ENCODE measurements at places on chromosomes 1 and 21.

DNA sequence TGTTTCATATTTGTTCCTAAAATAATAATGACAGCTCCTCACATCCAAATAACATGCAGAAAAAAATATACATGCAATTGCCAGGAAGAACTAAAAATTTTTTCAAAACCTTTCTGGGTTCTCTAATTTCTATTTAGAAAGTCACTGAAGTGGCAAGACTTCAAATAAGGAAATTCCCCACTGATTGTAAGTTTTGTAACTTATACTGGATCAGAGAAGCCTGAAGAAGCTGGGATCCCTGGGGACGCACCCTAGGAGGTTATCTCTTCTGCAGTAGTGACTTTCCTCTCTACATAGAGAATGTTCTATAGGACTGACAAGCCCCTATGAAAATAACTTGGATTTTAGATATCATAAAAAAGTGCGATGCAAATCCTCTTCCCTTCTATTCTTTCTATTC, 182.6 kb downstream of the MRPL39 start:
- no peak for DNase-seq

DNA sequence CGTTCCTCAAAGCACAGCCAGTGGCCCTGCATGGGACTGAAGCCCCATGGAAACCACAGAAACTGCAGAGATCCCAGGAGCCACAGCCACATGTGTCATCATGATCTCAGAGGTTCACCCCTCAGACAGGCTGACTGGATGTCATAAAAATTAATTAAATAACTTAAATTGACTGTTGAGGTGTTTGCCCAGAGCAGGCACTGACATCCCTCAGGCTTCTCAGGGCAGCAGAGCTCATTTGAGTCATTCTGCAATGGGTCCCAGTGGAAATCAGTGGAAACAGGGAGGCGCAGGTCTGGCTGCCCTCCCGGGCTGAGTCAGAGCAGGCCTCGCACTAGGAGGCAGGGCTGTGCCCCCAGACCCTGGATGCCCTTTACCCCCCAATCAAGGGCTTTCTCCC, 135.1 kb downstream of the CDC7 start:
- DNase-seq = no peak

DNA sequence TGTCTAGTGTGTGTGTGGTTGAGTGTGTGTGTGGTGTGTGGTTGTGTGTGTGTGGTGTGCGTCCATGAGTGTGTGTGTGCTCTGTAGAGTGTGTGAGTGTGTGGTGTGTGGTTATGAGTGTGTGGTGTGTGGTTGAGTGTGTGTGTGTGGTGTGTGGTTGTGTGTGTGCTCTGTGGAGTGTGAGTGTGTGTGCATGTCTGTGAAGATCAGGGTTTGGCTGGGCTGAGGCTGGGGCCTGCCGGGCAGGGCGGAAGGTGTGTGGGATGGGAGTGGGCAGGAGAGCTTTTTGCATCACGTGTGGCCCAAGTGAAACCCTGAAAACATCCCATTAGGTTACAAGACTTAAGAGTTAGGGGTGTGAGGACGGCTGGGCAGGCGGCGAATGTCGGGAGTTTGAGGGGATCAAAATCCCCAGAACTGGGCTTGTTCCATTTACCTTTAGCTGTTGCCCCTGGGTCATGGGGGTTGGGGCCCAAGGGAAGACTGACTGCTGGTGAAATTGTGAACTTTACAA, 2.9 kb upstream of the FCMR start:
- DNase-seq = no peak

GRCh38 chr1:27967884-27968466, 8.2 kb downstream of the XKR8 start:
- no peak for DNase-seq

GRCh38 chr1:119790451-119791198, 20.6 kb downstream of the REG4 start:
- DNase-seq = no peak

- DNase-seq = no peak
Measured at GRCh38 chr1:96087719-96088118, 633.9 kb upstream of the PTBP2 start.

- no peak for DNase-seq
Measured at GRCh38 chr1:72100771-72101170, 181.6 kb downstream of the NEGR1 start.

DNA sequence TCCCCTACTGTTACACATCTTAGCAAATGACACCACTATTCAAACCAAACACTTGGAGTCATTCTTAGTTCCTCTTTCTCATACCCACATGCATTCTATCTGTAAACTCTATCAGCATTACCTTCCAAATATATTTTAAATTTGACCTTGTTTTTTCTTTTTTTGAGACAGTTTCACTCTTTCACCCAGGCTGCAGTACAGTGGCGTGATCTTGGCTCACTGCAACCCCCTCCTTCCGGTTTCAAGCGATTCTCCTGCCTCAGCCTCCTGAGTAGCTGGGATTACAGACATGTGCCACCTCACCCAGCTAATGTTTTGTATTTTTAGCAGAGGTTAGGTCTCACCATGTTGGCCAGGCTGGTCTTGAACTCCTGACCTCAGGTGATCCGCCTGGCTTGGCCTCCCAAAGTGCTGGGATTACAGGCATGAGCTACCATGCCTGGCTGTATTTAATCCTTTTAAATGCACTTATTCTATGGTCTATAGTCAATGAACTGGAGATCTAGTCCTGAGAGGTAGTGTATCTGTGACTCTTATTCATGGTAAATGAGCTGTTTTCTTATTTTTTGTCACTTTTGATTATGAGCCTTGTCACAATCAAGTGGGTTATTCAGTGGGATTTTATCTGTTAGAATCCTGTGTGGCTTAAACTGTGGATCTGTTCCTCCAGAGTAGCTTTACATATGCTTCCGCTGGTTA, 73.1 kb downstream of the GATAD2B start:
- no peak for DNase-seq

DNA sequence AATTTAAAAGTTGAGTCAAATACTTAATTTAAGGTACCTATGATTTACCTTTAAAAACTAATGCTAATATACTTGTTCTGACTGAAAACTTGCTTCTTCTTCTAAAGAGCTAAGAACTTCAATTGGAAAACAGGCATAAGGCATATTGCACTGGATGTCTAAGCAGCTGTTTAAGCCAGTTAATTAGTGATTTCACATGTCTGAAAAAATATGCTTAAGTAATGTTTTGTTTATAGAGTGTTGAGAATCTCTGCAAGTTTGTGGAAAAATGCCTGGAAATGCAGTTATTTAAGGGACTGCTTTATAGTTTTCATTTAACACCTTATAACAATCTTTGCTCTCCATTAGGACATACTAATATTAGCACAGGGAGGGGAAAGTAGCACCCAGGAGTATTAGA, 28.2 kb downstream of the UBE2U start:
- DNase-seq = no peak

DNA sequence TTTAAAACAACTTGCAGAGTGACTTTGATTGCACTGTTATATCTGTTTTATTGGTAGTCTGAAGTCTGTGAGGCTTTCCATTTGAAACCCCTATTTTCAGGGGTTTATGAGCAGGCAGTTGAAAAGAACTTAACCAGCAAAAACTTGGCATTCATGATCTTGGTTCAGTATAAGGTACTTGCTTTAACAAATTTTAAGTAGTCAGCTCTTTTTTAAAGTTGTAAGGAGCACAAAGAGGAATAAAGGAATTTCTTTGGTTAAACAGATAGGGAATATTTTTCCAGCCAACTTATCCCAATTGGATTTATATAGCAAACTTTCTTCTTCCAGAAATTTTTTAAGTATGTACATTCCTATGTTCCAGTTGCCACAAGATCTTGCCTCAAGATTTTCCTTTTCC, 138.2 kb downstream of the RASAL2 start:
- no peak for DNase-seq

DNA sequence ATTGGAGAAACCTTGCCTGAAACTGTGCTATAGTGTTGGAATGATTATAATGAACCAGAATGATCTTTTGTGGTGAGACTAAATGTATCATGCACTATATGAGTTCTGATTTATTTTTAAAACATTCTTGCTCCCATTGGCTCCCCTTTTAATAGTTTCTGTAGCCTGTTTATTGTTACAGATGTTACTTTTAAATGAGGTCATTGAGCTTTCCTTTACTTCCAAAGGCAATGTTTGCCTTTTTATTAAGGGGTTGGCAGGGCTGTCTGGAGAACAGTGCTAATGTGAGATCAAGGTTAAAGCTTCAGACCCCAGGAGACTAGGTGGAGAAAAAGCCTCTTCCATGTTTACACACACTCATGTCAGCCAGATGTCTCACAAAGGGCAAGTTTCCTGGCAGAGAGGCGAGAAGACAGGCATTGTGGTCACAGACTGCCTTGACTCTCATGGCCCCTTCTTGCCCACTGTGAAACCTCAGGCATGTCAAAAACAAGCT, 120.6 kb upstream of the RAVER2 start:
- DNase-seq = no peak

DNA sequence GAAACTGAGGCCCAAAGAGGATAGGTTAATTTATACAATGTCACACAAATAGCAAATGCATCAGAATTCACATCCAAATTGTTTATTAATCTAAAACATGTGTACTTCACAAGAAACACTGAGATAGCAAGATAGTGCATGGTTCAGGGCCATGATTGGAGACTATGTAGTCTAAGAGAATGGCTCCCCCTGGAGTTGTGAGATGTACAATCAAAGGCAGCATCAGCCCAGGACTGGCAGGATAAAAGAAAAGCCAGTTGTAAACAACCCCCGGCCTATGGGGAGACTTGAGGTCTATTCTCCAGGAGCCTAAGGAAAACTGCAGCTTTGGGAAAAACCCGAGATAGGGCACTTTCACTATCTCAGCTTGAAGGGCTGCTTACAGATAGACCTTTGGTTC, 511.0 kb downstream of the OMA1 start:
- no peak for DNase-seq

GRCh38 chr21:39385299-39386145, 36.6 kb upstream of the HMGN1 start:
- DNase-seq = peak; percentile 36

DNA sequence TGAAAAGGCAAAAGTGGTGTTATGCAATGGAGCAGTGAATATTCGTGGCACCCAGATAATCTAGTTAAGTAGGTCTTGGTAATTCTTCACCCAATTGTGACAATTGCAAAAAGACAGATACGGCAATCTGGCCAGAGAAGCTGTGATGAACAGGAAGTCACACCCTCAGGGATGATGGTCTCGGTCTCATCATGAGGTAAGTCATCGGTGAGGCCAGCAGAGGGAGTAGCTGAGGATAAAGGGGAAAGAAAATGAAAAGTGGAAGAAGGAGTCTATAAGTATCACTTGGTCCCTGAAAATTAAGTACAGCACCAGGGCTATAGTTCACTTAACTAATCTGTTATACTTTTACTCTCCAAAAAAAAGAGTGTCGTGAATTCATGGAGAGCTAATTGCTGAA, 258.8 kb upstream of the NCAM2 start:
- DNase-seq = no peak
